ENCODE measurements at places on chromosomes 7 and 10. TPM values are rescaled to one million over a fixed set of nuclear protein-coding genes. Genes with fewer than 3 reads are reported as not detected.

The CALML5 gene
- total RNA-seq = not detected

The FAM13C gene
- total RNA-seq = 37.6 TPM

The ZNRF2 gene
- 12.5 TPM for total RNA-seq

The TRIM56 gene
- total RNA-seq = 26.4 TPM

The PIP gene
- 6.8 TPM for total RNA-seq

The LRRD1 gene
- total RNA-seq = not detected

The RAMP3 gene
- 31.9 TPM for total RNA-seq

The GPR85 gene
- 0.22 TPM for total RNA-seq

The BHLHA15 gene
- 0.81 TPM for total RNA-seq

The ANLN gene
- total RNA-seq = 20.7 TPM

The ATAD1 gene
- 52.8 TPM for total RNA-seq

The ANK3 gene
- total RNA-seq = 33.4 TPM

The LRRC17 gene
- 1.6 TPM for total RNA-seq

The IFIT1 gene
- 16.0 TPM for total RNA-seq

The CNPY1 gene
- total RNA-seq = not detected

The TEX36 gene
- not detected for total RNA-seq

The STEAP1B gene
- not detected for total RNA-seq

The GARIN1A gene
- total RNA-seq = 0.25 TPM

The LLCFC1 gene
- total RNA-seq = not detected

The CALML3 gene
- total RNA-seq = 0.13 TPM

The NFE2L3 gene
- total RNA-seq = 3.0 TPM

The SPAM1 gene
- not detected for total RNA-seq

The NEBL gene
- 2.6 TPM for total RNA-seq

The GTPBP10 gene
- 8.9 TPM for total RNA-seq

The STAMBPL1 gene
- total RNA-seq = 26.3 TPM

The CFTR gene
- total RNA-seq = not detected

The ECD gene
- total RNA-seq = 27.3 TPM

The LRRC18 gene
- total RNA-seq = not detected

The SLC13A1 gene
- total RNA-seq = not detected

The BUD23 gene
- 47.8 TPM for total RNA-seq

The TYW1B gene
- total RNA-seq = 1.7 TPM

The NAT16 gene
- not detected for total RNA-seq

The PLA2G12B gene
- total RNA-seq = not detected

The CLCN1 gene
- total RNA-seq = not detected

The EBF3 gene
- 4.9 TPM for total RNA-seq

The STMP1 gene
- 6.5 TPM for total RNA-seq

The DIP2C gene
- total RNA-seq = 73.8 TPM

The PON3 gene
- total RNA-seq = 0.31 TPM

The FOXI2 gene
- total RNA-seq = not detected

The IRF5 gene
- total RNA-seq = 9.2 TPM

The NPS gene
- not detected for total RNA-seq

The KIAA1549 gene
- 3.8 TPM for total RNA-seq

The ASB4 gene
- total RNA-seq = not detected

The MAGI2 gene
- 7.8 TPM for total RNA-seq

The ALOX5 gene
- 18.4 TPM for total RNA-seq

The GAD2 gene
- total RNA-seq = not detected

The NUTM2E gene
- total RNA-seq = 0.39 TPM

The IFRD1 gene
- 56.5 TPM for total RNA-seq

The HTR5A gene
- total RNA-seq = not detected

The NPFFR1 gene
- under 0.01 TPM for total RNA-seq

The MLXIPL gene
- total RNA-seq = 7.7 TPM

The ZNF138 gene
- total RNA-seq = 8.3 TPM

The TMEM229A gene
- 0.62 TPM for total RNA-seq

The TMEM225B gene
- not detected for total RNA-seq

The GPR22 gene
- total RNA-seq = not detected

The COL13A1 gene
- total RNA-seq = 1.2 TPM

The CFAP58 gene
- 1.6 TPM for total RNA-seq

The PCBD1 gene
- 102 TPM for total RNA-seq

The CPN1 gene
- not detected for total RNA-seq
